ENCODE measurements at places on chromosomes 6 and 20. TPM values are rescaled to one million over a fixed set of nuclear protein-coding genes. Genes with fewer than 3 reads are reported as not detected.

The COL19A1 gene
- under 0.01 TPM for total RNA-seq

The GRIK2 gene
- total RNA-seq: 0.25 TPM

The PXMP4 gene
- 5.1 TPM for total RNA-seq

The RPS6KA2 gene
- total RNA-seq: 74.6 TPM

The BTNL2 gene
- not detected for total RNA-seq

The ECT2L gene
- not detected for total RNA-seq

The C4A gene
- 2.3 TPM for total RNA-seq

The WDR27 gene
- 27.1 TPM for total RNA-seq
